Stimulated activated CD4-positive, alpha-beta T cell treated with anti-CD3 and anti-CD28 coated beads, TNF-alpha, amount 100 ng/mL, for 24 hours (primary cell): ENCODE measurements at places on chromosomes 6 and 20.

DNA sequence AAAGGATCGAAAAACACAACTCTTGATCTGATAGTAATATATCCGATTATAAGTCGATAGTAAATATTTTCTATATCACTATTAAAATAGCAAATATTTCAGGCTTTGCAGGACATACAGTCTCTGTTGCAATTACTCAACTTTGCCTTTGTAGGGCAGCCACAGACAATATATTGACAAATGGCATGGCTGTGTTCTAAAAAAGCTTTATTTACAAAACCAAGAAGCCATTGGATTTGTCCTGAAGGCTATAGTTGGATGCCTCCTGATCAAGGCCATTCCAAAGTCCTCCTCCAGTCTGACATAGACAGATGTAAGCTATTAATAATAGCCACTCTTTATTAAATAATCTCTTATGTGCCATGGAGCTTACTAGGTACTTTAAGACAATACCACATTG lies 5.9 kb downstream of the OCSTAMP start:
- DNase-seq = no peak

DNA sequence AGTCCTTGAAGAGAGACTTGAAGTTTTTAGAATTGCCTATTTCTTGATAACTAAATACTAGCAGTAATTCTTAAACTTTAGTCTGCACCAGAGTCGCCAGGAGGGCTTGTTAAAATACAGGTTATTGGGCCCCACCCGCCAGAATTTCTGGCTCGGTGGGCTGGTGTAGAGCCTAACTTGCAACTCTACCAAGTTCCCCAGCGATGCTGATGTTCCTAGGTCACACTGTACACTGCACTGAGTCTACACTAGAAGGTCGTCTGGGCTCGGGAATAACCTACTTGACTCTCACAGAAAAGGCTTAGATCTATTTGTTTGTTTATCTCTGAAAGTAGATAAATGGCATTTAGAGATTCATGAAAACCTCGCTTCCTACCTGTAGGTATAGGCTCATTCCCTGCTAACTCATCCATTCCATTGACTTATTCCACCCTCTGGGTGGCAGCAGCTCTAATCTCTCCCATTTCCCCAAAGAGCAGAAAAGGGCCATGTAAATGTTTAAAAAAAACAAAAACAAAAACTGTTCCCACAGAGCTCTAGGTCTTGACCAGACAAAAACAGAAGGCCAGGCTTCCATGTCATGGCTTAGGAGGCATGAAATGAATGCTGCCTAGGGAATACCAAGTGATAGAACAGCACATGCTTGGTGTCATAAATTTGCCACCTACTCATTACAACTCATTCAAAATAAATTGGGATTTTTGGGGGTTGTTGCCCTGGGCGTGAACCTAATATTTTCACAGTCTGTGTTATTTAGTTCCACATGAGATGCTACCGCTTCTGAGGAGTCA lies 292.1 kb downstream of the ADGB start:
- DNase-seq = no peak

DNA sequence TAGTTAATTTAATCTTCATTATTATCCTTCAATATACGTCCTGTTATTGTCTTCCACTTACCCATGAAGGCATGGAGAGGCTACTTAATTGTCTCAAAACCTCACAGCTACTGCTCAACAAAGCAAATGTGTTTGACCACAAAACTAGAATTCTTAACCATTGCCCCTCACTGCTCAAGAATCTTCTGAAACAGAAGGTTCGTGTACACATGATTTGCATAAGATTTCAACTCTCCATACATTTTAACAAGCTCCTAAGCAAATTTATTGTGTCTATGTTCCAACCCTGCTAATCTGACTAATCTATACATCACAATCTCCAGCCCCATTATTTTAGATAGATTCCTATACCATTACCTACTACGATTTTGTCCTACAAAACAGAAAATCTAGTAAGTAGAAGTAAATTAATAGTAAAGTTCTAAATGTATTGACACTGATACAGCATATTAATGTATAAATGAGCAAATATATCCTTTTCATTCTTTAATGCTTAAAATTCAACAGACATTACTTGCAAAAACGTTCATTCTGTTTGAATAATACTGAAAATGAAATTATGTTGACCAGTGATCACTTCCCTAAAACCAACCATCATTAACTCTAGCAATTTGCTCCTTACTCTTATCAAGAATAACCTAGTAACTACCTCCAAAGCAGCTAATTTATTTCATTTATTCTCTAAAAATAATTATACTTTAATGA lies 89.7 kb upstream of the RNF217 start:
- DNase-seq = no peak

DNA sequence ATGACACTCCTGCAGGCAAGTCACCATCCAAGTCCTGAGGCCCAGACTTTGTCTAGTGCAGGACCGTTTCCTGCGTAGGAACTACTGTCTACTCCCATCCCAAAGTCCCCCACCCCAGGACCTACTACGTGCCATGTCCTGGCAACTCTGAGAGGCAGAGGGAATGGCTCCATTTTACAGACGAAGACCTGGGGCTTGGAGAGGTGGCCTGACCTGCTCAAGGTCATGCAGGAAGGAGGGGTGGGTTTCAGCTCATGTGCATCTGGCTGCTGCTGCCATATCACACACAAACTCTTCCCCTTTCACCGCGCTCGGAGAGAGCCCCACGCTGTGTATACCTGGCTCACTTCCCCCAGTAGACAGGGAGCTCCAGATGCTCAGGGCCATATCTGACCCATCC lies 1.2 kb upstream of the NOL4L start:
- no peak for DNase-seq

DNA sequence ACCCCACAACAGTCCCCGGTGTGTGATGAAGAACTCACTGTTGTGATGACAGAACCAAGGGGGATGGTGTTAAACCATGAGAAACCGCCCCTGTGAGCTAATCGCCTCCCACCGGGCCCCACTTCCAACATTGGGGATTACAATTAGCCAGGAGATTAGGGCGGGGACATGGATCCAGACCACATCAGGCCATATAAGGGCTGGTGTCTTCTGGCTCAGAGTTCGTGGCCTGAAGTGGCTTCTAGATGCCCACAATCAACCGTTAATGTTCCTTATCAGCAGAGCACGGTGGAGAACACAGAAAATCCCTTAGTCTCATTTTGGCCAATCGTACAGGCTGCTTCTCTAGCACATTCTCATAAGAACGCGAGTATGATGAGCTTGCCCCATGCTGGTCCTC lies 10.9 kb upstream of the MAS1 start:
- DNase-seq = no peak

- no peak for DNase-seq
Observed at GRCh38 chr6:143290206-143290605, 160.3 kb downstream of the ADAT2 start.

DNA sequence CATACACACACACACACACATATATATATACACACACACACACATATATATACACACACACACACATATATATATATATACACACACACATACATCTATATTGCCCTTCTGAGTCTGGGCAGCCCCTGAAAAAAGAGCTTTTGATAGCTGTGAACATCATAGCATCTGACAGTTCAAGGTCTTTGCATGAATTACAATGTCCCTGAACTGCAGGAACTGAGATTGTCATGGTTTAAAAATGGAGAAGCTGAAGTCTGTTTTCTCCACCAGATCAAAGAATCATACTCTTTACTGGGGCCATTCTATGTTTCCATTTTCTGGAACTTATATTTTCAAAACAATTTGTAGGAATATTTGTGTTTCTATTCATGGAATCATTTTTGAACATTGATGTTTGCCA lies 189.8 kb downstream of the ZDHHC14 start:
- no peak for DNase-seq

- DNase-seq = no peak
Observed at GRCh38 chr20:1450926-1451491, 15.6 kb downstream of the NSFL1C start.

DNA sequence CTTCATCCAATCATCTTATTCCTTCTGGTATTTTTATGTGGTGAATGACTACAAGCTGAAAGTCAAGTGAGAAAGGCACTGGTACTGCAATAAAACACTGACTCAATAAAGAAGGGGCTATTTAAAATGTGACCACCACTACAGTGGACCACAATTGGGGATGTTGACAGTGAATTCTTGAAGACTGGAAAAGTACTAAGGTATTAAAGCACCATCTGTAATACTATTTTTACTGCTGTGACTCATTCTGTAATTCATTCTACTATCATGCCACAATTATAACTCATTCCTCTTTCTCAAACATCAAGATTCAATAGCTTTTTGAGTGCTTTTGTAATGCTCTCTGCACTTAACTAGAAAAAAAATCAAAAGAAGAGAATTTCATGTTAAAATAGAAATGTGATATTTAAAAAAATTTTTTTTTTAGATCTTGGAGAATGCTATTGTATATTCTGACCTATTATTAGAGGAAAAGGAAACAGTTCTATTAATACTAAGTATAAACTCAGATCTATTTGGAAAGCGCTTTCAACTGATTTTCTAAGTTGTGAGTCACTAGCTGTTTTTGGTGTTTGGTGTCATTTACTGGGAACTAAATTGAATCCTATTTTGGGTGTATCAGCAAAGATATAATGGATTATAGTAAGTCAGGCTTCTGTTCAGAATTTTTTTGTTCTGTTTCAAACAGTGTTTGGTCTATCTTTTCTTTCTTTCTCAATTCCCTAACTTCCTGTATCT lies 104.7 kb upstream of the TMEM170B start:
- DNase-seq = no peak

DNA sequence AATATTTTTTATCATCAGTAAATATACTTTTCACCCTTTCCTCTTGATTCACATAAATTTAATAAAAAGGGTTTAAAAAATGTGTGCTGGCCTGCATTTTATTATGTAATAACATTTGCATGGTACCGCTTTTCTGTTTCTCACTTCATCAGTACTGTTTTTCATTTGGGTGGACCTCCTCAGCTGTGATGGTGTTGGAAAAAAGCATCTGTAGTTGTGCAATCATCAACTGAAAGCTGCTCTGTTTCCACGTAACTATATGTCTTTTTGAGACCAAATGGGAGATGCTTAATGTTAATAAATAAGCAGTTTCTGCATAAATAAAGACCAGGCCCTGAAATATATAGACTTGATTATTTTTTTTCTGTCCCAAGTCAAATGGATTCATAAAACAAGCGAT lies 31.6 kb upstream of the CENPW start:
- DNase-seq = no peak

DNA sequence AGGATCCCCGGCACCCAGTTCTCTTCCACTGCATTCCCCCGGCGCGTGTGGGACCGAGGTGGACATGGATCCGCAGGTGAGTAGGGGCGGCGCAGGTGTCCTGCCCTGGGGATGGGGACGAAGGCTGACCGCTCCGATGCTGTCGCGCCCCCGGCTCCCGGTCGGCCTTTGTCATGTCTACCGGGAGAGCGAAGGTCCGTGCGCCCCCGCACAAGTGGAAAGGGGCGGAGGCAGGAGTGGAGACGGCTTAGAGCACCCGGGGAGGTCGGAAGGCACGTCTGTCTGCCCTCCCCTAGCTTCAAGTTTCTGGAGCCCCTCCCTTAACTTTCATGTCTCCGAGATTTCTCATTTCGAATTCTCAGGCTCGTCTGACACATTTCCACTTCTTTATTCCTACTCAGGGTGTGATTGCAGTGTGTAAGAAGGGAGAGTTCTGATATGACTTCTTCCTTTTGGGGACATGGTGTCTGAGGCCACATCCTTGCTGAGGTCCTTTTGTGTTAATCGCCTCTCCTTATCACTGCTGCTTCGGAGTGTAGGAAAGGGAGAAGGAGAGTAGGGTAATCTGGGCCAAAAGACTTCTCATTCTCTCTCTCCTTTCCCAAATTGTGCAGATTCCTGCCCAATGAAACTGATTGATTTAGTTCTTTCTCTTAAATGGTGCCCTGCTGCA lies 435 bp downstream of the KIFC1 start:
- DNase-seq = no peak

DNA sequence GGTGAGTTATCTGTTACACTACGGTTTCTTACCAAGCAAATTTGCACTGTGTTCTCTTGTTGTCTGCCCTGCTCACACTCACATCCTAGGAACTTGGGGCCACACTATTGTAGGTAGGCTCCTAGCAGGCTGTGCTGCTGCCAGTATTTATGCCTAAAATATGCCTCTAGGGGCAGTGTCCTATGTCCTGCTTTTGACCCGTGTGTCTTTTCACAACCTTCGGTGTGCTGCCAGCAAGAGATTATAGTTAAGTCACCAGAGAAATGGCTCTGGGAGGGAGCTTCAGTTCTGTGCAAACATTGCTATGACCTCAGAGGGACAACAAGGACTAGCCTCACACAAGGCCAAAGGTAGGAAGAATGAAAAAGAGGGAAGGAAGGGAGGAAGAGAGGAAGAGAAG lies 8.9 kb upstream of the TAAR5 start:
- DNase-seq = no peak

DNA sequence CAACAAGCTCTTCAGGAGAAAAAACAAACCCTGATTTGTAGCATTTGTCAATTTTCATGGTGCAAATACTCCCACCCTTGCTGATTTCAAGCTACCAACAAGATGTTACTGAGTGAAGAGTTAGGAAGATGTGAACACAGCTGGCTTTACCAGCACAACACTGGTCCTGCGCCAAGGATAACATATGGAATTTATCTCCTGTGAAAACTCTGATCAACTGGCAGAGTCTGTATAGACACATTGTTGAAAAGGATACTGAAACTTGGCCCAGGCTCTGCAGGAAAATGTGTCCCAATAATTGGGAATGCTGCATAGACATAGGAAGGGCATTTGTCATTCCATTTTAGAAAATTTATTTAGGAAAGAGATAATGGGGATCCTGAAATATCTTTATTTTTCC lies 29.0 kb downstream of the OTOR start:
- DNase-seq = no peak

DNA sequence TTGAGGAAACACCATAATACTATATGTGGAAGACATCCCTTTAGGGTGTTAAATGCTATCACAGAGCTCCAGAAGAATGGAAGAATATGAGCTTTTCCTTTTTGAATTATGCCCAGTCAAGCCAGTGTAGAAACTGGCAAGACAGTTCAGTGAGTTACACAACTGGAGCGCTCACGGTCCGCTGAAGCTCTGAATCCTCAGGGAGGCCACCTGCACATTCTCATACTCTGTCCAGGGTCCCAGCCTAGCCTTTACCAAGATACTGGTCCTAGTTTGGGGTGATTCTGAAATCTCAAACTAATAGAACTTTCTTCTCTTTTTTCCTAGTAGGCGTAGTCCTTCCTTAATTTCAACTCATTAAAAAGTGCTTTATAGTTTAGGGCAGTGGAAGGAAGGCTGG lies 51.3 kb downstream of the ALDH8A1 start:
- DNase-seq = no peak

- DNase-seq = peak; percentile 51
Observed at GRCh38 chr6:31814677-31815024, 432 bp downstream of the HSPA1L start.

GRCh38 chr20:4141291-4142240 lies 126.2 kb upstream of the RNF24 start:
- no peak for DNase-seq

GRCh38 chr6:6587696-6588063 lies 840 bp upstream of the LY86 start:
- no peak for DNase-seq

DNA sequence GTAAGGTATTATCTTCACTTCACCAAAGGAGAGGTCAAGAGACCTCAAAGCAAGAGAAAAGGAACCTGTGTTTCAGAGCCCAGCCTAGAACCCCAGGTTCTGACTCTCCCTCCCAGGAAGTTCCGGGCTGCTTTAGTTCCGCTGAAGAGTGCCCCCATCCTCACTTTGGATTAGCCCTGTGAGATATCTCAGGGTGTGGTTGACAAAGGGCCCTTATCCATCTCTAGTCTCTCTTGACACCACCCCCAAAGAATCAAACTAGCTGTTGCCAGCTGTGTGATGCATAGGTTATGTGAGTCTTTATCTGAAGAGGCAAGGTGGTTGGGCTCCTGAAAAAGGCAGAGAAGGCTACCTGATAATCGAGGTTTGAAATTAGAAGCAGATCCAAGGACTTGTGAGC lies 20.6 kb downstream of the BRPF3 start:
- DNase-seq = no peak
